Lower leg skin (tissue), 4 donors: ENCODE measurements at places on chromosomes 7 and 10.

DNA sequence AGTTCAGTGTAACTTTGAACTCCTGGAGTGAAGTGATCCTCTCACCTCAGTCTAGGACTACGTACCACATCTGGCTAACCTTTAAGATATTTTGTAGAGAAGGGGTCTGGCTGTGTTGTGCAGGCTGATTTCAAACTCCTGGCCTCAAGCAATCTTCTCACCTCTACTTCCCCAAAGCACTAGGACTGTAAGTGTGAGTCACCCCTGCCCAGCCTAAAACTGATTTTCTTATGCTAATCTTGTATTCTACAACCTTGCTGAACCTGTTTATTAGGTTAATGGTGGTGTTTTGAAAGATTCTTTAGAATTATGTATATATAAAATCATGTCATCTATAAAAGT is 58.0 kb downstream of the LCOR start:
- no peak for DNase-seq

GRCh38 chr7:31122649-31123058 is 70.5 kb downstream of the ADCYAP1R1 start:
- no peak for DNase-seq

DNA sequence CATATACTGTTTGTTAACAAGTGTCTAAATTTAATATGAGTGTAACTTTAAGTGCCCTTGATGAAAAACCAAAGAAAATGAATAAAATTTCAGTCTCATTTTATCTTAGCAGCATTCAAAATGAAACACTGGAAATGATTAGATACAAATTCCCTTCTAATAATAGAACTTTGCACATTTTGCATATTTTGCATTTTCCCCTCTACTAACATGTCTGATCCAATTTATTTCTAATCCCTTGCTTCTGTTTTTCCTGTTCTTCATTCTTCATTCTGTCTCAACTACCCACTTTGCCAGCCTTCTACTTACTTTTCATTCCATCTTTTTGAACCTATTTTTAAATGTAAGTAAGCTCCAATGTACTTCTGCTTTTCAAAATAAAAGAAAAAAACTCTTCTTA is 42.7 kb upstream of the SEMA3D start:
- DNase-seq, result no peak

DNA sequence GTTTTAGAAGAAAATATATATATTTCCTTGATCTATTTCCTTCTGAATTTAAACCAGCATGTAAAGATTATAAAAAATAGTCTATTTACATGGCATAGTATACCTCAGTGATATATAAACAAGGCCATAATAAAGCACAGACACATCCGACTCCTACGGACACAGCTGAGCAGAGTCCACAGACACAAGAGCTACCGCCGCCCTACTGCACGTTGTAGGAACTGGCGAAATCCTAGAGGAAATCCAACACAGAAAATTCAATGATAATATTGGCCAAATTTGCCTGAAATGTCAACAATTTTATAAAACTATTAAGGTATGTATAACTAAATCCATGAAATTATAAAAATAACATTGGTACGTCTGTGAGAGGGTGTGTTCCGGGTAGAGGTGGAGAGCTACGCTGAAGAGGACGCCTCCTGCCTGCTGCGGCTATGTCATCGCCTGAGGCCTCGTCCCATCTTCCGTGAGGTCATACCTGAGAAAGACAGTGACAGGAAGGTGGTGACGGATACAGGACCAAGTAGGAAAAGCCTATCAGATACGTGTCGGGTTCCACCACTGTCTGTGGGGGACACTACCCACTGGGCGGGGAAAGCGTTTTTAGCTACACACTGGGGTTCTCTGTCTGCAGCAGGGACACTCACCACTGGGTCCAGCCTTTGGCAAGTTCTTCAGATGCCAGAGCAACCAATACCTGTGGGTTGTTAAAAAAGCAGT is 29.3 kb upstream of the NCAPG2 start:
- DNase-seq, result peak; percentile 72

GRCh38 chr7:157439761-157440160 is 103.0 kb downstream of the DNAJB6 start:
- peak; percentile 28 for DNase-seq

DNA sequence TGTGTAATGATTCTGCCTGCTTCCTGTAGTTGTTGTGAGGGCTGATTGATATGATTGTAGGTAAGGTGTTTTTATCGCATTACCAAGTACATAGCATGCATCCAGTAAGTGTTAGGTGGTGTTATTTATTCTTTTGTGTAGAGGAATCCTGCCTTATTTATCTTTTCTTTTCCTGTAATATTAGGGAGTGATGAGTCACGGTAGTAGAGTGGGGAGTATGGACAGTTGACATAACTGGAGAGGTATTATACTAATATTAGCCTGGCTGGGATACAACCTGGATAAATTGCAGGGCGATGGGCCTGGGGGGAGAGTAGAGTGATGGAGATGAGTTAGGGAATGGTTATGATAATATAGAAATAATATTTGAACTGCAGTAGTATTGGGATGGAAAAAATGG is 9.8 kb downstream of the SDK1 start:
- DNase-seq, result no peak

- peak; percentile 60 for DNase-seq
Measured at GRCh38 chr10:110792476-110793125, 79.1 kb upstream of the PDCD4 start.

- no peak for DNase-seq
Measured at GRCh38 chr10:57884407-57884806, 383.3 kb downstream of the IPMK start.

DNA sequence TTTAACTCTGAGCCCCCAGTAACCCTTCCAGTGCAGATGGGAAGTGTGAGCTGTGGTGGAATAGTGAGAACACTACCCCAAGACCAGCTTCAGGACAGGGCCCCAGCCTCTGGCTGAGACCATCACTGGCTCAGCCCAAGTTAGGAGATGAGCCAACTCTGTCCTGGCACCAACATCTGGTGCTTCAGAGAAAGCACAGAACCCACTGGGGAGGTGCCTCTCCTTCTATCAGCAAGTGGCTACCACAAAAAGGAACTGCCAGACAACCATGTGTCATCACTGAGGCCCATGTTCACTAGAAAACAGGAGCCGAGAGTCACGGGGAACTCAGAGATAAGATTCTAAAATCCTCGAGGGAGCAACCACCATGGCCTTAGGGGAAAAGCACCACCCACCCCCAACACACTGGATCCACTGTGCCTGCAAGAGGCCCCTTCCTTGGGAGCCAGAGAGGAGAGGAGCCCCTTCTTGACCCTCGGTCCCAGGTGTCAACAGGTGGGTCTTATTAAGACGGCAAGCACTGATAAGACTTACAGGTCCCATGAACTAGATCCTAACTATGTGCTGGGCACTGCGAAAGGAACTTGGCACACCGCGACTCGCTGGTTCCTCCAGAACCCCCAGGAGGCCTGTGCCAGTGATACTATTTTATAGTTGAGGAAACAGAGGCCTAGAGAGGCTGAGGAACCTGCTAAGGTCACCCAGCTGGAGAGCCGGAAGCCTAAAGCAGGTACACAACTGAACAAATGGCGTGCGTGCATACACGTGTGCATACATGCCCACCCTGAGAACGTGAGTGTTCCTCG is 102.7 kb downstream of the FAM53B start:
- DNase-seq, result no peak

- DNase-seq, result no peak
Measured at GRCh38 chr10:57186201-57186600, 825.1 kb upstream of the ZWINT start.

- no peak for DNase-seq
Measured at GRCh38 chr7:46386428-46387399, 465.6 kb upstream of the IGFBP3 start.

DNA sequence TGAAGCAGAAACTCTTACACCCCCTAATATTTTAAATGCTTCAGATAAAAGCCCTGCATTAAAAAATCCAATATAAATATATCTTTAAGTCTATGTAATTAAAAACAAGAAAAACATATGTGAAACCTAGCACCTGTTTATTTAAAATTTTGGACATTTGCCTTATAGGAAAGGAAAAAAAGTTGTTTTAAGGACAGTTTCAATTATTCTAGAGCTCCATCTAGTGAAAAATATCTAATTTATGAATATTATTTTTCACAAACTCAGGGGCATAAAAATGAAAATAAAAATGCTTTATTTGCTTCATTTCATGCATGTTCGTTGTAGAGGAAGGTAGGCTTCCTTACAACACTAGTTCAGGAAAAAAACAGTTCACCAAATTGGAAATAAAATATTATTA is 26.1 kb downstream of the ENKUR start:
- DNase-seq, result no peak

DNA sequence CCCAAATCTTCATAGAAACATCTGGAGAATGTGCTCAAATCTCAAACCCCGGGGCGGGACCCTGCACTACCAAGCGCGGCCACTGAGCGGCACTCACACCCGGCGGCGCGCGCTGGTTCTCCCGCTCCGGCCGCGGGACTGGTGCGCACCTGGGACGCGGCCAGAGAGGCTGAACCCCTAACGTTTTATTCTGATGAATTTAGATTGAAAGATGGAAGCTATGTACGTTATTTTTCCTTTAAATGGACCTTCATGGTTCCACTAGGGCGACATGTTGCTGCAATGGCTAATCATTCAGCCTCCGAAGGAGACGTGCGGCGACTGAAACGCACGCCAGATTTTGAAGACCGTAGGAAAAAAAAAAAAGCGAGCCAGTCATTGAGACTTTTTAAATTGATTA is 107.0 kb upstream of the INSIG1 start:
- peak; percentile 91 for DNase-seq

DNA sequence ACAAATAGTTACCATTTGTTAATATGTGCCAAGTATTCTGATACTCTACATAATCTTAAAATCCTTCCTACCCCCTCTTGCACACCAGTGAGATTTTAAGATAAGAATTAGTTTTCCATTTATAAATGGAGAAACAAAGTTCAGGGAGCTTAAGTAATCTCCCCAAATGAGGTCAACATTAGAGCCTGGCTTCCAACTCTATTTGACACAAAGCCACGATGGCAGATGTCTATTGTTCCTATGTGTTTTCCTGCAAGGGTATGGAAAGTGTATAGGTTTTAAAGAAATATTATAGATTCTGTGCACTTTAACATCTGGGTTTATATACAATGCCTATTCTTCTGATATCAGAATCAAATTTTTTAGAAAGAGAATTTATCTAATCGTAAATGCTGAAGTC is 143.9 kb upstream of the SEMA3C start:
- DNase-seq, result no peak
